ENCODE measurements at places on chromosomes 13 and 19. TPM values are rescaled to one million over a fixed set of nuclear protein-coding genes. Genes with fewer than 3 reads are reported as not detected.

Gene RPL28
- 123 TPM for total RNA-seq

Gene ARHGAP45
- 4.2 TPM for total RNA-seq

Gene ZNF578
- total RNA-seq, result 0.33 TPM

DNA sequence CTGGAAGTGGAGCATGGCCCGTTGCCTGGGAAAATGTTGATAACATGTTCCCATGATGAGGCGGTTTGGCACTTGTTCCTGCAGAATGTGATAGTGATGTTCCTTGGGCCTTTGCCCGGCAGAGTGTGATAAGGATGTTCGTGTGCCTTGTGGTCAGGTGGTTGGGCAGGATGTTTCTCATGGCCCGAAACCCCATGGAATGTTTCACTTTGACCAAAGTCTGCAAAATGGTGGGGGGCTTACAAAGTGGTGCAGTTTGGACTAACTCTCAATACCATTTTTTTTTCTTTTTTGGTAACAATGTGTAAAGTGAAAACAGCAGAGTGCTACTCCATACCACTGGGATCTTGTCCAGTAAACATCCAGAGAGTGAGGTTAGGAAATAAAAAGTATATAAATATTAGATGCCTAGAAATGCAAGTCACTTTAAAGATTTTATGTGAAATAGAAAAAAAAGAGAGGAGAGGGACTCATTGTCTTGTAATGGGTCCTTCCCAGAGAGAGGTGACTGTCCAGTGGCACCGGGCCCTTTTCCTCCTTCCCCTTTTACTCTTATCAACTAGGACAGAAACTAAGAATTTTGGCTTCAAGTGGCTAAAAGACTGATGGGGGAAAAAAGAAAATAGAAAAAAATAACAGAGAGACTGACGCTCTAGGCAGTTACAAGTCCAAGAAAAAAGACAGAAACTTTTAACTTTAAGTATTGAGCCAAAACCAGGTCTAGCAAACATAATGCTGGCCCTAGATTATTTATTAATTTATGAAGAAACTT, 5.7 kb downstream of the FPR3 start:
- no peaks in the 10 kb centered on the region for H3K36me3 ChIP-seq
- H3K27ac ChIP-seq, result no peak overlapping the region
- no peaks in the 10 kb centered on the region for H3K4me1 ChIP-seq
- H3K27me3 ChIP-seq, result no peaks in the 10 kb centered on the region
- DNase-seq, result no peak
- H3K4me3 ChIP-seq, result no peak overlapping the region

DNA sequence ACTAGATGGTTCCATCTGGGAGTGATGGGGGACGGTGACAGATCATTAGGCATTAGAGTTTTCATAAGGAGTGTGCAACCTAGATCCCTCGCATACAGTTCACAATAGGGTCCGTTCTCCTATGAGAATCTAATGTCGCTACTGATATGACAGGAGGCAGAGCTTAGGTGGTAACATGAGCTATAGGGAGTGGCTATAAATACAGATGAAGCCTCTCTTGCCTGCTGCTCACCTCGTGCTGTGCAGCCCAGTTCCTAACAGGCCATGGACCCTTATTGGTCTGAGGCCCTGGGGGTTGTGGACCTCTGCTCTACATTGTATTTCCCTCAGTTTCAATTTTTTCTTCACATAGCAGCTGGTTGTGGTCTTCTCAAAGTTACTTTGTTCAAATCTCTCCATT, 56.5 kb downstream of the CDK8 start:
- no peak overlapping the region for H3K4me3 ChIP-seq
- H3K27me3 ChIP-seq, result no peaks in the 10 kb centered on the region
- H3K27ac ChIP-seq, result no peak overlapping the region
- no peaks in the 10 kb centered on the region for H3K36me3 ChIP-seq
- no peak for DNase-seq
- H3K4me1 ChIP-seq, result peaks cover 29% of the 10 kb centered on the region

DNA sequence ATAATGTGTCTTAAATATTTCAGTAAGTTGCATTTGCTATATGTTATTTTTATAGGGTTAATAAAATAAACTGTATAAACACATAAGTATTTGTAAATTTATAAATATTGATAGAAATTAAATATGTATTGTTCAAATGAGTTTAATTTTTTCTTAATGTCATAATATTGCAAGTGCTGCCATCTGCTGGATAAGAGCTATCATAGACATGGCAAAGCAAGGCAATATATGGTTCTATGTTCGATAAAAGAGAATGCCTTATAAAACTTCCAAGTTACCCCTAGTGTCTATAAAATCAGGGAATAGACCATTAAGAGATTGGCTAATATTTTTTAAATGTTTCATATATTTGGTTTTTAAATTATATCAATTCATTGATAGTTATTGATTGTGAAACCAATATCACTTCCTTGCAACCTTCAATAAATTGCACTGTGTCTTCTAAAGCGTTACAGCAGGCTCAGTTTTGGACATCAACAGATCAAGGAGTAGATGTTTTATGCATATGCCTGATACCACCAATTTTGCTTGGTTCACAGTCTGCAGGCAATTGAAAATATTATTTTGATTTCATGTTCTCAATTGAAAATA, 29.0 kb upstream of the SLITRK6 start:
- H3K27me3 ChIP-seq, result no peaks in the 10 kb centered on the region
- no peaks in the 10 kb centered on the region for H3K36me3 ChIP-seq
- DNase-seq, result no peak

DNA sequence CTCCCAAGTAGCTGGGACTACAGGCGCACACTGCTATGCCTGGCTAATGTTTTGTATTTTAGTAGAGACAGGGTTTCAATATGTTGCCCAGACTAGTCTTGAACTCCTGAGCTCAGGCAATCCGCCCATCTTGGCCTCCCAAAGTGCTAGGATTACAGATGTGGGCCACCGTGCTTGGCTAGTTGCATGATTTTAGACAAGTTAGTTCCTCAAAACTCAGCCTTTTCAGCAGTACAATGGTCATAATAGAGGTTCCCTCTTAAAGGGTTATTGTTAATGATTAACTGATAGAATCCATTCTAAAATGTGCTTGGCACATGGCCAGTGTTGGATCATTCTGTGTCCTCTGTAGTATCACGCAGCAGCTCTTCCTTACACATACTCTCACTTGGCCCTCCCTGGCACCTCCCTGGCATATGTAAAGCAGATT, 19.5 kb upstream of the IFT88 start:
- H3K27ac ChIP-seq, result no peak overlapping the region
- H3K27me3 ChIP-seq, result no peaks in the 10 kb centered on the region
- no peak for DNase-seq
- H3K4me3 ChIP-seq, result no peak overlapping the region
- no peaks in the 10 kb centered on the region for H3K4me1 ChIP-seq

DNA sequence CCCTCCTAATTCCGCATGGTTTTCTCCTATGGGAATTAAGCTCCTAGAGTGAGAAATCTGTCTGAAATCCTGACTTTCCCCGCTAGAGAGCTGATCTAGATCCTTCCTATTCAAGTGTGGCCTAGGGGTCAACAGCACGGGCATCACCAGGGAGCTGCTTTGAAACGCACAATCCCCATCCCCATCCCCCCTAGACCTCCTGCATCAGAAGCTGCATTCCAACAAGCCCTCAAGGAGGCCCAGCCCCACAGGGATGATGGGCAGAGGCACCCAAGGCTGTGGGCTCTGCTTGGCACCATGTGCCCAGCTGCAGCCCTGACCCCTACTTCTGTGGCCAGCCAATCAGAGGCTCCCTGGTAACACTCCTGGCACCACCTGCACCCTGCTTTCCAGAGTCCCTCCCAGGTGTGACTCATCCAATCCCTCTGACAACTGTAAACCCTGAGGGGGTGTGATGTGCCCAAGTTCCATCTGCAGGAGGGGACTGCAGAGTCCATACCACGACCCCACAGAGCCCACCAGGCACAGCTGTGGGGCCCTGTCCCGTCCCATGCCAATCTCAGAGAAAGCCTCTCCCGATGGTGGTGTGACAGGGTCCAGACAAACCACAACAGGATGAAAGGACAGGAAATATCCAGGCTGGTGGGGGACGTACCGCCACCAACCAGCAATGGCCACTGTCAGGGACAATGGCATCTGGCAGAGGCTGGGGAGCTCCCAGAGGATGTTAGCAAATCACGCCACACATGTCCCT, 19.8 kb upstream of the SLC35E1 start:
- H3K27ac ChIP-seq, result no peak overlapping the region
- no peaks in the 10 kb centered on the region for H3K36me3 ChIP-seq
- H3K4me3 ChIP-seq, result no peak overlapping the region
- peaks cover 78% of the 10 kb centered on the region for H3K4me1 ChIP-seq
- no peak for DNase-seq

GRCh38 chr19:1860042-1860775, 3.2 kb downstream of the KLF16 start:
- H3K4me3 ChIP-seq, result no peak overlapping the region
- peaks cover 8% of the 10 kb centered on the region for H3K27me3 ChIP-seq
- DNase-seq, result no peak
- peaks cover 37% of the 10 kb centered on the region for H3K4me1 ChIP-seq

DNA sequence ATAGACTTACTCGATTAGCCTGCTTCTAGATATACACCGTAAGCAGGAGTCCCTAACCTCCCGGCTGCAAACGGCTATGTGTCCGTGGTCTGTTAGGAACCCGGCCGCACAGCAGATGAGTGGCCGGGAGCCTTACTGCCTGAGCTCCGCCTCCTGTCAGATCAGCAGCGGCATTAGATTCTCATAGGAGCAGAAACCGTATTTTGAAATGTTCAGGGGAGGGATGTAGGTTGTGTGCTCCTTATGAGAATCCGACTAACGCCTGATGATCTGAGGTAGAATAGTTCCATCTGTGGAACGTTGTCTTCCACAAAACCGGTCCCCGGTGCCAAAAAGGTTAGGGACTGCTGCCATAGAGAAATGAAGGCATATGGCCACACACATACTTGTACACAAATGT, 1491.9 kb downstream of the SLITRK5 start:
- DNase-seq, result no peak
- H3K4me1 ChIP-seq, result no peaks in the 10 kb centered on the region
- H3K36me3 ChIP-seq, result no peaks in the 10 kb centered on the region
- no peak overlapping the region for H3K4me3 ChIP-seq
- no peaks in the 10 kb centered on the region for H3K27me3 ChIP-seq
- no peak overlapping the region for H3K27ac ChIP-seq

- H3K36me3 ChIP-seq, result no peaks in the 10 kb centered on the region
- H3K27ac ChIP-seq, result no peak overlapping the region
- H3K27me3 ChIP-seq, result no peaks in the 10 kb centered on the region
- no peak for DNase-seq
- no peak overlapping the region for H3K4me3 ChIP-seq
Measured at GRCh38 chr13:91520952-91521351, 122.5 kb downstream of the GPC5 start.

DNA sequence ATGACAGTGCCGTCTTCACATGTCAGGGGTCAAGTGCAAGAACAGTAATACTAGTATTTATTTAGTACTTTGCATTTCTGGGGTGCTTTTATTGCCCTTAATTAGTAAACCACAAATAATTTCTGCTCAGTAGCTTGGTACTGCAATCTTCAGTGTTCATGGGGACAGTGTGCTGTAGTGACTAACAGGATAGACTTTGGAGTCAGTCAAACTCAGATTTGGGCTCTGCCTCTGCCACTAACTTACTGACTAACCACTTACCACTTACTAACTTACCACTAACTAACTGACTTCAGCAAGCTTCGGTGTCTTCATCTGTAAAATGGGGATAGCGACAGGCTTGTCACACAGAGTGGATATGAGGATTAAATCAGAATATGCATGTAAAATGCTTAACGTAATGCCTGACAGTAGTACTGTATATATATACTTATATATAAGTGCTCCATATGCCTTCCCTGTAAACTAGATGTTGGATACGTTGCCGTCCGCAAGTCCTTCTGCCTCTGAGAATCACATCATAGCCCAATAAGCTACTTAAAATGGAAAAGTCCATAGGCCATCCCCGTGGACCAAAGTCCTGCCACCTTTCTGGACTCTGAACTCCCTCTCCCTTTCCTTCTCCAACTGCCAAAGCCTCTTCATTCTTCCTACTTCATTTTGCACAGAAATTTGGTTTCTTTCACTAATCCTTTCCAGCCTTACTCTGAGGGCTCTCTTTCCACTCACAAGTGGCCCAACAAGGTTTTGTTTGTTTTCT, 158.1 kb downstream of the ZIC5 start:
- no peaks in the 10 kb centered on the region for H3K4me1 ChIP-seq
- H3K36me3 ChIP-seq, result no peaks in the 10 kb centered on the region
- no peak overlapping the region for H3K4me3 ChIP-seq
- no peaks in the 10 kb centered on the region for H3K27me3 ChIP-seq
- no peak overlapping the region for H3K27ac ChIP-seq
- no peak for DNase-seq

DNA sequence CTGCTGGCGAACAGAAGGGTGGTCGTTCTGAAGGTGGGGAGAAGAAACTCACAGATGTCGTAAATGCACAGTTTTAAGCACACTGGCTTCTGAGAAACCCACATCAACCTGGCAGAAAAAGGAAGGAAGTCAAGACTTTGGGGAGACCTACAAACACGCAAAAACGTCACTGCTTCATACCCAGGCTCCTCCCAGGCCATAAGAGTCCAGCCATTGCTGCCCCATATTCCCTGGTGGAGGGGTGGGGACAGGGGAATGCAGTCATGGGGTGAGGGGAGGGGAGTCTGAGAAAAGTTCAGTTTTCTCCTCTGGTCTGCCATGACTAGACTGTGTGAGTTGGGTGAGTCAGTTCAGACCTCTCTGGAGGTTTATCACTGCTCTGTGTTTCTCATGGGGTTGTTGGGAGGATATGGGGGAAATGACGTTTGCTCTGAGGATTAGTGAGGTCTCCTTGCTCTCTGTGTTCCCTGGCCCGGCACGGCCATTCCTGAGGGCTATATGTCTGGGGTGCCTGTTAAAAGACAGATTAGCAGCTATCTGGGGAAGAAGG, 139.0 kb downstream of the FLT1 start:
- no peaks in the 10 kb centered on the region for H3K27me3 ChIP-seq
- no peak overlapping the region for H3K27ac ChIP-seq
- no peaks in the 10 kb centered on the region for H3K36me3 ChIP-seq
- no peak for DNase-seq

- DNase-seq, result no peak
- H3K27ac ChIP-seq, result peak overlapping the region; percentile 99
- H3K4me3 ChIP-seq, result no peak overlapping the region
- peaks cover 16% of the 10 kb centered on the region for H3K36me3 ChIP-seq
Measured at GRCh38 chr19:13831537-13832467, 36.6 kb downstream of the ZSWIM4 start.

GRCh38 chr13:43657485-43657884, 129.3 kb downstream of the ENOX1 start:
- no peaks in the 10 kb centered on the region for H3K4me1 ChIP-seq
- DNase-seq, result no peak
- H3K27me3 ChIP-seq, result no peaks in the 10 kb centered on the region
- no peak overlapping the region for H3K4me3 ChIP-seq
- H3K36me3 ChIP-seq, result no peaks in the 10 kb centered on the region
